Activated T-helper 1 cell treated with anti-CD3 and anti-CD28 coated beads, Interleukin-2, amount 50 U/mL, for 16 hours (primary cell): ENCODE measurements at places on chromosomes 7 and 10.

GRCh38 chr10:63630085-63630930 is 109.1 kb downstream of the REEP3 start:
- DNase-seq = peak; percentile 59

- DNase-seq = no peak
Measured at GRCh38 chr10:11789306-11789705, 33.9 kb upstream of the PROSER2 start.

DNA sequence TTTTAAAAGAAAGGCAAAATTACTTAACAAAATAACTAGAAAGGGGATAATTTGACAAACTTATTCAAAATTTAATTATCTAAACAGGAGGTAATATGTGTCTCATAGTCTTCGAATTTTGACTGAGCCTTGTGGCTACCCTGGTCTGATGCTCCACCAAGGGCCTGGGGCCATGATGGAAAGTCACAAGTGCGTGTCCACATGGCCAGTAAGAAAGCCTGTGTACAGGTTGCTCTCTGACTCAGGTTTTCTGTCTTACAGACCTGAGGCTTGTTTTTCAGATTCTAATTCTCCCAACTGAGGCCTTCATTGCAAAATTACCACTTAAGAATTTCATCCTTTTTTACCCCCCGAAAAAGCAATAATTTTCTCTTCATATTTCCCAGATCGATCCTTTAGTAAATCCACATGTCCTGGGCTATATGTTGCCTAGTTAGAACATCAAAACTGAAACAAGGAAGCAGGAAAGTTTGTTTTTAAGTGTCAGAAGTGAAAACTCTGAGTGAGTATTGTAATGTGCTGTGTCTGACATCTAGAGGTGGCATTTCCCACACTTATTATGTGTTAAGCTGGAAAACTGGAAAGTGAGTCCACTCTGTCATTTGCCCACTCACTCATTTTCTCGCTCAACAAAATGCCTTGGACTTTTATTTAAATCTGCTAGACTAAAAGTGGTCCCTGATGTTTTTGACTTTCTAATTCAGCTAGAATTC is 10.0 kb downstream of the CYP3A43 start:
- DNase-seq = no peak

DNA sequence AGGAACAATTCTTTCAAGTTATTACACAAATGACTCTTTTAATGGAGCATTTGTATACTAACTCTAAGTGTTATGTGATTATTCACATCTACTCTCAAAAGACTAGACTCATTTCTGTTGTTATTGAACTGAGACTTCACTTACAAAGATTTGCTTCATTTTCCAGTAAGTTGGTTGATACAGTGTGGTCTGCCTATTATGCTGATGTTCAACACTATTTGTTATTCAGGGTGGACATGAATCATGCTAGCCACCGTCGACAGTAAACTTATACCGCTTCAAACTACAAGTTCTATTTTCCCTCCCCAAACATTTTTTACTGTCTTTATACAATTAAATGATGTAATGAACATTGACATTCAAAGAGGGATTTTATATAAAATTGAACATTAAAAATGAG is 84.5 kb downstream of the PRKG1 start:
- no peak for DNase-seq

DNA sequence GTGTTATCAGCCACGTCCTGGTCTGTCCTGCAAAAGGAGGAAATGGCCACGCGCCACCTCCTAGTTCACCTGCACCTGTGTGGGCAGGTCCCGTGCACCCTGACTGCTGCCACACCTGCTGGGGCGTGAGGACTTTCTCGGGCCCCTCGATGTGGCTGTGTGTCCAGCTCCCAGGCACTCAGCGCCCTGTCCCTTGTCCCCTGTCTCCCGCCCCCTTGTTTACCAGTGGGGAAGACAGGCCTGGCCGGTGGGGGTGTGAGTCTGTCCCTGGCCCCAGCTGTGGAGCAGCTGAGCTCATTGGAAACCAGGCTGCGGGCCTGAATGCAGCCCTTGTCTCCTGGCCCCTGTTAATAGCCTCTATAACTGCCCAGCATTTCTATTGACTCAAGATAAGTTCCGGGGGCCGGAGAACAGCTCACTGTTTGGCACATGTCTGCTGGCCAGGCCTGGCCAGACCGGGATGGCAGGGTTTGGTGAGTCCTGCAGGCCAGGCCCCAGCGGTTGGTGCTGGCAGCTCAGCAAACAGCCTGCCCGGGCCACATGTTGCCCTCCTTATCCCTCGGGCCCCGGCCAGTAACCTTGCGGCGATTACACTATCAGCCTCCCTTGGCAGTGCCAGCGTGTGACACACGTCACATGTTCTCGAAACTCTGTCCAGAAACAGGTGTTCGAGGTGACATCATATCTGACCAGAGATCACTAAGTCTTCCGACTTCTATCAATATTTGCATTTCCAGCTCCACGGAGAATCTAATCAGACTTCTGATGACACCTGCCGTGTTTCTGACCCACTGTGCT is 52.1 kb downstream of the FOXL3 start:
- no peak for DNase-seq

GRCh38 chr7:74206589-74207120 is 3.2 kb upstream of the LAT2 start:
- DNase-seq = peak; percentile 60

DNA sequence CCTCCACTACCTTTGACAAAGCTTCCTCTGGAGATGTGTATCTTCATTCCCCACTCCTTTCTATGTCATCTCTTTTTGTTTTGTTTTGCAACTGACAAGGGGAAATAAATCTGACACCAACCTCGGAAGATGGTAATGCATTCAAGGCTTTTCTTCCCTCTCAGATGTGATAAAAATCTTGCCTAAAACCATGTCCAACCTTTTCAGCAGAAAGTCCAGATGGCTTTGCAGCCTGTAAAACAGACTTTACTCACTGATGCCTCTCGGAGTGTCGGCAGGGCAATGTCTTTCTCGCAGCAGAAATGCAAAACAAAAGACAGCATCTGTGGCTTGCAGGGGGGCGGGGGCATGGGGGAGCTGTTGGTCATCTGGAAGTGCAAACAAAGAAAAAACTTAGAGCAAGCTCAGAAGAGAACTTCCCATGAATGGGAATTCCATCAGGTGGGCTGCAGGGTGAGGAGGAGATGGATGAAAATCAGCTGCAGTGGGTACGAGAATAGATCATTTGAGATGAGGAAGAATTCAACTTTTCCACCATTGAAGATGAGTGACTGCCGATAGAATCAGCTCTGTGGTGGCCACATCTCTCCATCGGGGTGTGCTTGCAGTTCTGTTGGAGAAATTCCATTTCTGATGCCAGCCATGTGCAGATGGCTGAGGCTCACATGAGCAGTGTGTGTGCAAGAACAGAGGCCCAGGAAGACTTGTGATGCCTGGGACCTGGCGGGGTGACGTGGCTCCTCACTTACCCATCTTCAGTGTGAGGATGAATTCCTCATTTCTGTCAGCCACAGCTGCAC is 237.7 kb downstream of the WDR37 start:
- no peak for DNase-seq

GRCh38 chr7:34523226-34523918 is 134.6 kb upstream of the NPSR1 start:
- DNase-seq = no peak

DNA sequence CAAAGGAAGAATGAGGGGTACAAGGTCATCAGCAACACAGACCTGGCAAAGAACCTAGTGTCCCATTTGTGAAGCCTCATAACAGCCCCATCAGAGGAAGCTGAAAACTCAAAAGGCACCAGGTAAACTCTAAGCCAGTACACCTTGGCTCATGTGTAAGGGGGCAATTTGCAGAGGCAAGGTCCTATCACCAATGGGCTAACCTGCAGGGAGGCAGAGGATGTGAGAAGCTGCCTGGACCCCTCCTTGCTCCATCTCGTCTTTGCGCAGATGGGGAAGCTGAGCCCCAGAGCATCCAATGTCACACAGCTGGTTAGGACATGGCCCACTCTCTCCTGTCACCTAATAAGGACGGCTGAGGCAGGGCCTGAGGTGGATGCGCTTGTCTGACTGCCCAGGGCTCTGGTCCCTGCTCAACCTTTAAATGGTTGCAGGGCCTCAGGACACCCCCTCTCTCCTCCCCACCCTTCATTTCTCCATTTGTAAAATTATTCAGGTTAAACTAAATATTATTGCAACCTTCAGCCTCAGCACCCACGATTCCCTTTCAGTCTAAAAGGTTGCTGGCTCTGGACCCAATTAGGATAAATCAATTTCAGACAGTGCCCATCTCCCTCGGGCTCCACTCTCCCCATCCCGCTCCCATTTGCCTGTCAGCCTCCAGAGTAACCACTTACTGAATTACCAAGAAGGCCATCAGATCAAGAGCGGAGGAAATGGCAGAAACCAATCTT is 135.3 kb downstream of the OAT start:
- no peak for DNase-seq

DNA sequence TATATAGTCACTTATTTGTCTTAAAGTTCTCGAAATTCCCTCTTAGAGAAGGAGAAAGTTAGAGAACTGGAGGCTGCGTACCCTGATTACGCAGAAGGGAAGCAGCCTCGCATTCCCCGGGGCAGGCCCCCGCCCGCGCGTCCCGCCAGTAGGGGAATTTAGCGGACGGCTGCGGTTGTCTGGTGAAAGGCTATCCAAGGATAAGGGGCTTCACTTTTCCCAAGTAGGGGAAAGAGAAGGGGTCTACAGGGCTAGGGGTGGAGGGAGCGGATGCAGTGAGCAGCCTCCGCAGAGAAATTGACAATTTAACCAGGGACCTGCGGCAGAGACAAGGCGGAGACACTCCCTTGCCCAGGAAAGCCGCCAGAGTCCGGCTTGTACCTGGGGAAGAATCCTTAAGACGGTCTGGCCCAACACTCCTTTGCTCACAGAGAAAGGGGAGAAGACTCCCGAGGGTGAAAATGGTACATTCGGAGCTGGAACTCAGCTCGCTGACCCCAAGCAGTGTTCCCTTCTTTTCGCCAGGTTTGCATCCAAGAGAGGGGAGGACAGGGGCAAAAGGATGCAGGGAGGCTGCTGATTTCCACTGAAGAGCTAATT is 994 bp upstream of the MAGI2 start:
- no peak for DNase-seq

GRCh38 chr7:73593207-73594045 is 15.0 kb upstream of the TBL2 start:
- no peak for DNase-seq

DNA sequence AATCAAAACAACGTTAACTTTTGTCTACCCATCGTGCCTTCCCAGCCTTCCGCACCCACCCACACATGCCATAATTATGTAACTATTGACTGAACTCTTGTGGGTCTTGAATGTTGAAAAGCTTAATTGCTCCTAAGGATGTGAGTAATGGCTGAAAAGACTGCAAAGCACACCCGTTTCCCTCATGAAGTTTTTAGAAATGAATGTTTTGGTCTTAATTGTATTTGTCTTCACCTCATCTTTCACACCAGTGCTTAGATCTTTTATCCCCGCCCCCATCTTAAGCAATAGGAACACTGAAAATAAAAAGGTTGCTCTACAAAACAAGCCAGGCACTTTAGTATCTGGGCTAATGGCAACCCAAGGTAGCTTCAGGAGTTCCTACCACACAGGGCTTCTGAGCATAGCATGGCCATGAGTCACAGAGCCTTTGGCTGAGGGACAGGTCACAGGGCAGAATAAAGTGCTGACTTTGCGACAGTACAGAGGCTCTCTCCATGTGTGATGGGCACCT is 690.5 kb downstream of the PARD3 start:
- DNase-seq = no peak

GRCh38 chr10:21015851-21016250 is 118.7 kb upstream of the NEBL start:
- no peak for DNase-seq

GRCh38 chr7:155466142-155466813 is 8.3 kb downstream of the EN2 start:
- DNase-seq = no peak

DNA sequence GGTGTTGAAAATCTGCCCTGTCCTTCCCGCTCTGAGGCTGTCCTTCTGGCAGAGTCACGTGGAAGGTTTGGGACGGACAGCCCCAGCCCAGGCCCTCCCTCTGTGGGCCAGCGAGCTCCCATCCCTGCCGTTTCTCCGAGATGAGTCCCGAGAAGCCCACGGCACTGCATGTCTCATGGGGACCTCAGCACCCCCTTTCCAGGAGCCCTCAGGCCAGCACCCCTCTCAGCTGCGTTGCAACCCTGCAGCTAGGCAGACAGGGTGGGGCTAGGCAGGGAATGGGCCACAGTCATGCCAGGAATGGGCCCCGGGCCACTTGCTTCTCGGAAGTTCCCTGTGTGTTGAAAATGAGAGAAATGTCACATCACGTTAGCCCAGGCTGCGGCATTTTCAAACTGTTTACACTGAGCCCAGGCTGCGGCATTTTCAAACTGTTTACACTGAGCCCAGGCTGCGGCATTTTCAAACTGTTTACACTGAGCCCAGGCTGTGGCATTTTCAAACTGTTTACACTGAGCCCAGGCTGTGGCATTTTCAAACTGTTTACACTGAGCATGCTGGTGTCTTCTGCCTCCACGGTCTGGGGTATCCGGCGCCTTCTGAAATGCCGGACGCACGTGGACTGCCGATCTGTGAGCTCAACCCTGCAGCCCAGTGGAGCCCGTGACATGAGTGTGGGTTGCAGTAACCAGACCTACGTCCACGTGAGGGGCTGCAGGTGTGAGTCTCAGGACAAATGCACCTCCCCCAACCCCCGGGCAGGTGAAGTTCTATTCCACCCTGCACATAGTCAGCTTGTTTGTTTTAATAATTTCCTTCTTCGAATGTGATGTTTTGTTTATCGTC is 42.6 kb downstream of the FAM20C start:
- no peak for DNase-seq

DNA sequence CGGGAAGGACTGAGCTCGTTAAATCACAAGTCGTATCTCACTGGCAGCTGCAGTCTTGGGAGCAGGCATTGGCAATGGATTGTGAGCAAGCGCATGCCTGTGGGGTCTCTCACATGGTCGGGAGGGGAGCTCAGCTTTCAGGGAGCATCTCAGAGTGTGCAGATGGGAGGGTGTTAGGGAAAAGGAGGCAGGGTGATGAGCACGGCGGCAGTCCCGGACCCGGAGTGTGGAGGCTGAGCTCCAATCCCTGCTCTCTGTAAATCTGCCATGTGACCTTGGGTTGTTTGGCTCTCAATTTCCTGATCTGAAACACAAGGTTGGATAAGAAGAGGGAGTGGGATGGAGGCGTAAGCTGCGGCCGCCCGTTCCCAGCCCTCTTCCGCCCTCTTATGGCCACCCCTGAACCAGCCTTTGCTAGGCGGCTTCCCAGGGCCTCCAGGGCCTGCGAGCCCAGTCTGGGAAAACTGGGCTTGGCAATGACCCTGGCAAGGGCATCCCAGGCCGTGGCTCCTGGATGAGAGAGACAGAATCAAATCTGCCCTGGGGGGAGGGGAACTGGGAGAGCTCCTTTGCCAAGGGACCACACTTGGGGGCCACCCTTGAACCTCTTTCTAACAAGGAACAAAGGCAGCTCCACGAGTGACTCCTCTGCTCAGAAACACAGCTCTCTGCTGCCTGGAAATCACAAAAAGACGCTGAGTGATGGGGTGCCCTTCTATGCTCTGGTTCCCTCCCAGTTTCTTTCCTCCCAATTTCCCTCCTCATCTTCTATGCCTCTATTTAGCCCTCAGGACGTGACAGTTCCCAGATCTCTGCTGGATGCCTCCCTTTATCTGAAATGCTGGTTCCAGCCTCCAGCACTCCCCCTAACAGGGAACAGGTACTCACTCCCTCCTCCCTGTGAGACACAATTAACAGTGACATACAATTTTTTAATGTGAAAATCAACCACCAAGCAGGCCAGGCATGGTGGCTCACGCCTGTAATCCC is 41.7 kb upstream of the LOXL4 start:
- no peak for DNase-seq

GRCh38 chr7:141685285-141686023 is 16.5 kb downstream of the DENND11 start:
- DNase-seq = no peak
